Stimulated activated CD4-positive, alpha-beta T cell treated with anti-CD3 and anti-CD28 coated beads, Interleukin-2, amount 100 ng/mL, for 24 hours (primary cell): ENCODE measurements at places on chromosomes 3 and 15.

DNA sequence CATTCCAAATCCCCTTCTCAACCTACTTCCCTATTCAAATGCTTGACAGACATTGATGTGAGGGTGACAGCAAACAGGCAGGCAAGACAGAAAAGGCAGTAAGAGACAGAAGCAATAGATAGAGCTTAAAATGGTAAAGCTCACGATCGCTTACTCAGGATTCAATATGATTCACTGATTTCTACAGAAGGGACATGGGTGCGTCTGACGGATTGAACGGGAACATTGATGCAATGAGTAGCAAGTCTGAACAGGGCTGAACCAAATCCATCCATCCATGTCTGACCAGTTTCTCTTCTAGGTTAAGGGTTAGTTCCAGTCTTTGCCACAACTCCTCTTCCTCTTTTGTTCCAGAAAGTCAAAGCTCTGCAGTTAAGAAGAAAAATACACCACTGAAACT, 35.1 kb downstream of the P2RY1 start:
- no peak for DNase-seq

- DNase-seq, result no peak
Observed at GRCh38 chr3:32203854-32204253, 34.6 kb upstream of the CMTM8 start.

DNA sequence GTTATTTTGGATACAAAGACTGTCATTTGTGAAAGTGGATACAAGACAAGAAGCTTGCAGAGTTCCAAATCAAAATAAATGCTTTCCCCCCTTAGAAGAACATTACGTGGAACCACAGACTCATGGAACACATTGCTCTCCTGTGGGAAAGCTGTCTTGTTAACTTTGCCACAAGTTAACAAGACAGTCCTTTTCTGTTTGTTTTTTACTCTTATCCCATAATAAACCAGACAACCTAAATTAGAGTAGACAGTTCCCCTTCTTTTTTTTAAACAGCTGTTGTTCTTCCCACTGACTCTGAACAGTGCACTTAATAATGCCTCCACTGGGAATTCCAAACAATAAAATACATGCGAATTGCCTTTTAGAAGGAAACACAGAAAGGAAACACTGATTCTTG, 255.3 kb upstream of the UBE2E2 start:
- DNase-seq, result no peak

DNA sequence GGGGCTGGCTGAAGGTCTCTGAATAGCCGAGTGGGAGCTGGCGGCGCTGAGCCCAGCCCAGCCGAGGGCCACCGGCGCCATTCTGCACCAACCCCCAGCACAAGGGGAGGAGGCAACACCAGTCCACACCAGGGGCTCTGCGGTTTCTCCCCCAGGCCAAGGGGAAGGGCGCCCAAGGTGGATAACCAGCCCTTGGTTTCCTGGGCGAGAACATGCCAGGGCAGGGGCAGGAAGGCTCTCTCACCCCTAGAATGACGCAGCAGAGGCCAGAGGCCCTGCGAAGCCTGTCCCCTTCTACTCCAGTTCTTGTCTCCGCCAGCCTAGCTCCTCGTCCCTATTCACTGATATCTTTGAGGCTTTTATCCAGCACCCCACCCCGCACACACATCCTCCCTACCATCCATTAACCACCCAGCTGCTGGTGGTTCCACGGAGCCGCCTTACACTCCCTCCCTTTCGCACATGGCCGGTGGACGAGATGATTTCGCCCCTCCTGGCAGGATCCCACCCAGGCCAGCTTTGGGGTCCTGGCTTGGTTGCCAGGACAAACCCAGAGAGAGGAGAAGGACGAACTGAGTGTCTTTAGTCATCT, 1.3 kb downstream of the RBPMS2 start:
- DNase-seq, result no peak

GRCh38 chr3:127784865-127785710, 37.2 kb downstream of the MGLL start:
- no peak for DNase-seq

GRCh38 chr3:164364111-164364510, 714.2 kb downstream of the SI start:
- DNase-seq, result no peak
